ENCODE measurements at places on chromosomes 1 and 21. TPM values are rescaled to one million over a fixed set of nuclear protein-coding genes. Genes with fewer than 3 reads are reported as not detected.

ADPRS gene
- total RNA-seq = 18.7 TPM

C1QC gene
- not detected for total RNA-seq

PTCH2 gene
- 0.17 TPM for total RNA-seq

CDC7 gene
- total RNA-seq = 0.52 TPM

RPL5 gene
- 1,154 TPM for total RNA-seq

OR2L3 gene
- not detected for total RNA-seq

HSPA6 gene
- total RNA-seq = 4.4 TPM

All from bronchial smooth muscle cell (primary cell).